NCI-H446 treated with DMSO at 0.1 percent for 48 hours (cell line): ENCODE measurements at places on chromosomes 1 and 21.

DNA sequence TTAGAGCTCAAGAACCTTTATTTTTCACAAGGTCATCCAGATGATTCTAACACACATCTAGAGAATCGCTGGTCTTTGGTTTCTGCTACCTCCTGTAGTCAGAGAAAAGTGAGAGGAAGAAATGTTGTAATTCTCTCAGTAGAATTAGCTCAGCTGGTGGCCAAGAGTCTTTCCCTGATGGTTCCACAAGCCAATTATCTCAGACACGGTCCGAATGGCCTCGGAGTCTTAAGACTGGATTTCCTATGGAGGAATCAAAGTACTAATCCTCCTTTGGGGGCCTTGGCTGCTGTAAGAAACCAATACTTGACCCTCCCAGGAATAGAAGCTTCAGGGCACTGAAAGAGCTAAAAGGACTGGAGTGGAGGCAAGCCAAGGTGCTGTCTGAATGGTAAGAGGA is 1.8 kb downstream of the TMEM81 start:
- DNase-seq, result no peak

- DNase-seq, result no peak
Measured at GRCh38 chr1:118085365-118085764, 99.7 kb downstream of the SPAG17 start.

- no peak for DNase-seq
Measured at GRCh38 chr1:169785267-169785666, 9.4 kb downstream of the METTL18 start.

DNA sequence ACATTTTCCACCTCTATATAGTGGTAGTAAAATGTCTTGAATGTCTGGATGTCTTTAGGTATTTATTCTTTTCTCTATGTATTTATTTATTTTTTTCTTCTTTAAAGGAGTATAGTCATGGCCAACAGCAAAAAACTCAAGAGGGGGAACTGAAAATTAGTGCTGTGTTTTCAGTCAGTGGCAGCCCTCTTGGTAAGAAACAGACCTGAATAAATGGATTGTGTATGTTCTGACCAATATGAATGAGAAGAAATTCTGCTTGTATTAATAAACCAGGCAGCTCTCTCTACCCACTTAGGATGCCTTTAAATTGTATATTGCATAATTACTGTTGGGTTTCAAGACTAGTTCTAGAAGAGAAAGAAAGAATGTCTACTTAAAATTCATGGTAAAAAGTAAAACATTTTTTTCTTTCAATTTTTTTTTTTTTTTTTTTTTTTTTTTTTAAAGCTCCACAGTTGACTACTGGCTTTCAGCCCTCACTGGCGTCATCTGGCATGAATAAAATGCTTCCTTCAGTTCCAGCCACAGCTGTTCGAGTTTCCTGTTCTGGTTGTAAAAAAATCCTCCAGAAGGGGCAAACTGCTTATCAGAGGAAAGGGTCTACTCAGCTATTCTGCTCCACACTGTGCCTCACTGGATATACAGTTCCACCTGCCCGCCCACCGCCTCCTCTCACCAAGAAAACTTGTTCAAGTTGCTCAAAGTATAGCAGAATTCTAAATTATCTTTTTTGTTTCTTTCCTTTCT is 101.6 kb downstream of the ZMYM4 start:
- peak; percentile 52 for DNase-seq

DNA sequence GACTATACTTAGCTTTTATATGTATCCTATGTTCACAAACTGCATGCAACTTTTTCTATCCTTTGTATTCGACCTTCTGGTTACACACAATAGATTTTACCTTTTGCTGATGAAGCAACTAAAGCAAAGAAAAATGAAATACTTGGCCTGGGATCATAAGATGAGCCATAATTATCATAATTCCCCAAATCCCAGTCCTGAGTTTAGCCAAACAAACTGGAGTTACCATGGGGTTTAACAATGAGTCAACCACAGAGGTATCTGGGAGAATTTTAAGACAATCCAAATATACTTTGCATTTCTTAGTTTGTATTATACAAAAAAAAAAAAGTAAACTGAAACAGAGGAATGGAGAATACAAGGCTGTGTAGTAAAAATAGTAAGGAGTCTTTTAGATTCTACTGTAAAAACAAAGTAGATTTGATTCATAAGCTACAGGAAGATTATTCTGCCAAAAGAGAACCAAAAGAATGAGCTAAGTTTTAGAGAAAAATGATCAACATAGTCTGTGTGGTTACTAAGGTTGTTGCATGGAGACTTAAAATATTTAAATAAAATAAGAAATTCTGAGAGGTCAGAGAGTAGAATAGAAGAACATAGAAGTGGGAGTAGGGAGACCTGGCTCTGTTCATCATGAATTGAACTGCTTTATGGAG is 60.4 kb upstream of the GORAB start:
- no peak for DNase-seq

- no peak for DNase-seq
Measured at GRCh38 chr1:30783256-30783915, 25.8 kb upstream of the LAPTM5 start.

DNA sequence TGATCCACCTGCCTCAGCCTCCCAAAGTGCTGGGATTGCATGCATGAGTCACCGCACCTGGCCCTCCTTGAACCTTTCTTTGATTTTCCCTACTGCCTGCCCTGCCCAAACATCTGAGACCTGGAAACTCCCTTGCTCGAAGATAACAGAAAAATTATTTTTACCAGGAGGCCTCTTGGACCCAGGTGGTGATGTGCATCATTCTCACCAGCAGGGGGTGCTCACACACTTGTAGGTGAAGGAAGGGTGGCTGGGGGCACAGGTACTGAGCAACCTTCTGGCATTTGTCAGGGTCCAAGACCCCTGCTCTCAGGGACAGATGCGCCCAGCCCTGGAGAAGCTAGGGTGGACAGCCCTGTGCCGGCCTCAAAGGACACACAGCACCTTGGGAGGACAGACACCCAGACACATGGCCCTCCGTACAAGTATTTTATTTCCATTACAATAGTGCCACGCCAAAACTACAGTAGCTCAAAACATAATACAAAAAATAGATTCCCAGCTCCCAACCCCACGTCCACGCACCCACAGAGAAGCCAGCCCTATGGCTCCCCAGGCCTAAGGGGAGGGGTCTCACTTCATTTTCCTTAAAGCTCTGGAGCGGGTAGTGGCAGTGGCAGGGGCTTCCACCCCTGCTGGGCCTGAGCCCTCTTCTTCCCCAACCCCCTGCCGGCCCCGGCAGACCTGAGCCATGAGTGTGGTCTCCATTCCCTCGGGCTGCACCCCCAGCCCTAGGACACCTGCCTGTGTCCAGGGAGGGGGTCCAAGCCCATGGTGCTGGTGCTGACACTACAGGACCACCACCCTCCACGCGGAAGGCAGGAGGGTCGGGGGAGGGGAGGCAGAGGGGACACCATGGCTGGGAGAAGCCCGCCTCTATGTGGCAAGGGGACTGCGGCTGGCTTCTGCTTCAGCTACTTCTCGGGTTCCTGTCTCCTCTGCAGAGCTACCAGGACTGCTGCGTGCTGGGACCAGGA is 40.4 kb upstream of the EIF4G3 start:
- no peak for DNase-seq

DNA sequence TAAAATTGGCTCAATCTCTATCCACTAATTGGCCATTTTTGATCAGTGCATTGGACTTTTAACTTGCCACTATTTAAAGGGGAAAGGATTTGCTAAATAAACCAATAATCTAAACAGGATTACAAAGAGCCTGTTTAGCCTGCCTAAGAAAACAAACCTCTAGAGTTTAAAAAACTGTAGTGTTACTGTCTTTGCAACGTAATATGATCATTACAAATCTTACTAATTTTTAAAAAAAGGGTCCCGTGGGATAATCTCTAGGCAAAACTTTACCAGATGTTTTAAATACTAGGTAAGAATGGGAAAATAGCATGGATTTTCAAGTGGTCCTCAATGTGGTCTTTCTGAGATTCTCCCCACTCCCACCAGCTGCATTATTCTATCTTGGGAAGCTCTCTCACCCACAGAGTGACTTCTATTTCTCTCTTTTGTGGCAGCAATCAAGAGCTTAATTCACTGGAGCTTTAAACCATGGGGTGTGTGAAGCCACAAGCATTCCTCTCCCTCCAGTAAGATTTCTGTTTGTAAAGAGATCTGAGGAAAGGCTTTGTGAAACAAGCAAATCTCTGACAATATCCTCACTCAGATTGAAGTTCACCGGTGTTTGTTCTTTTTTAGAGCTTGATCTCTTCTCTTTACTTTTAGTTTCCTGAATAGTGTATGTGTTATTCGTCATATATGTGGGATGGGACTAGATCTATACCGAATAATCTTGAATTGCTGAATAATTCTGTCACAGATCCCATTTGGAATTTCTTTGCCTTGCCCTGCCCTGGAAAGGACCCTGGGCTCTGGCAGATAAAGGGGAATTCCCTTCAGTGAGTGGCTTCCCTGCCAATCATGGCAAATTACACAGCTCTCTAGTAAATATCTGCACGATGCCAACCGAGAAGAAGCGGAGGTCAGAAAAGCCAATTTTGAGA is 132.2 kb downstream of the TLR5 start:
- DNase-seq, result no peak

- no peak for DNase-seq
Measured at GRCh38 chr1:109239409-109240068, 9.8 kb upstream of the CELSR2 start.

DNA sequence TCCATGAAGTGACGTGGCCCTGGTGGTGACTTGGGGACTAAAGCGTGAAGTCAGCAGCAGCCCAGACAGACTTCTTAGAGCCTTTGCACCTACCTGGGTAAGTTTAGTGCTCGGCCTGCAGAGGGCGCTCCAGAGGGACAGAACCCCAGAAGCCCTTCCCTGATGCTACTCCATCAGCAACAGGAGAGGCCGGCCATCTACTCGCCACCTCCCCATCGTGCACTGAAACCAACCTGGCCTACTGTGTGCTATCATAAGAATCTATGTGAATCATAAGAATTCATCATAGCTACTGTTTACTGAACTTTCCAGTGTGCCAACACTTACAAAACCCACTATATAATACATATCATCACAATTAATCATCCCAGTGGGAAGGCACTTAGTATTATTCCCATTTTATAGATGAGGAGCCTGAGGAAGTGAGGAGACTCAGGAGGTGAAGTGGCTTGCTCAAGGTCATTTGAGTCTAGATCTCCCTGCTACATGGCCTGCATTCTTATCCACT is 7.9 kb upstream of the EDN2 start:
- no peak for DNase-seq

GRCh38 chr21:41809891-41810596 is 43.2 kb upstream of the RIPK4 start:
- no peak for DNase-seq

GRCh38 chr1:62450301-62450700 is 13.5 kb downstream of the USP1 start:
- DNase-seq, result no peak

GRCh38 chr1:201298396-201299381 is 15.4 kb downstream of the PKP1 start:
- DNase-seq, result no peak
